ENCODE measurements at places on chromosomes 7 and 10.

GRCh38 chr7:19554581-19554980 lies 154.3 kb downstream of the POLR1F start:
- DNase-seq = no peak

DNA sequence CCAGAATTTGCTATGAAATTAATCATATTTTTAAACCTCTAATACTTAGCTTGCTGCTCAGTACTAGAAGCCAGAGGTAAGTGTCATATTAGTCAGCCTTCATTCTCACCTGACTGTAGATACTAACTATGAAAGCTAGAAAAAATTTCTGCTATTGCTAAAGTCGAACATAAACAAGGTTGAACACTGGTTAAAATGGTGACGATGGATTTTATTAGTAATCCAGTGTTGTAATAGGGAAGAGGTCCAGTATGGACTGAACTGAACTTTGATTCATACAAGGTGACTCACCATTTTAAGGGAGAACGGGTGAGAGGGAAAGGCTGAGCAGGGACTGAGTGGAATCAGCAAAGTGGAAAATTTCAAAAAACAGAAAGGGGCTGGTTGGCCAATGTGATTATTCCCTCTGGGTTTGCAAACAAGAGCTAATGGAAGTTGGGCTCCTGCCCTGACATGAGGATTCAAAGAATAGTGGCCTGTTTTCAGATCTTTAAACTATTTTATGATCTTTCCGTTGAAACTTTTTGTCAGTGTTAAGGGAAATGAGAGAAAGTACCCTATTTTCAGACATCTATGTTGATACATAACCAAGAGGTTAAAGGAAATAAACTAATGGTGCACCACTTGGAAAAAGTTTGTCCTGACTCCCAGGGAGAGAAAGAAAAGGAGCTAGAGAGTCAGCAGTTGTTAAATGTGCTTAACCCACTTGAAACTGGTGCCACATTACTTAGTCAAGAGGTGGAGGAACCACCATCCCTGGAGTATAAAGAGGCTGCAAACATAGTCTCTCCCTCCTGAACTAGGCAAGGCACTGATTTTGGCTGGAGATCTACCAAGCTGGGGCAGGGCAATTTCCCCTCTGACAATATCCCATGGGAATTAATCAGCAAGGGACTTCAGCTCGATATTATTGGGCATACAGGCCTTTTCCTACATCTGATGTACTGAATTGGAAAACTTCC lies 15.3 kb upstream of the AKR1C1 start:
- DNase-seq = no peak

DNA sequence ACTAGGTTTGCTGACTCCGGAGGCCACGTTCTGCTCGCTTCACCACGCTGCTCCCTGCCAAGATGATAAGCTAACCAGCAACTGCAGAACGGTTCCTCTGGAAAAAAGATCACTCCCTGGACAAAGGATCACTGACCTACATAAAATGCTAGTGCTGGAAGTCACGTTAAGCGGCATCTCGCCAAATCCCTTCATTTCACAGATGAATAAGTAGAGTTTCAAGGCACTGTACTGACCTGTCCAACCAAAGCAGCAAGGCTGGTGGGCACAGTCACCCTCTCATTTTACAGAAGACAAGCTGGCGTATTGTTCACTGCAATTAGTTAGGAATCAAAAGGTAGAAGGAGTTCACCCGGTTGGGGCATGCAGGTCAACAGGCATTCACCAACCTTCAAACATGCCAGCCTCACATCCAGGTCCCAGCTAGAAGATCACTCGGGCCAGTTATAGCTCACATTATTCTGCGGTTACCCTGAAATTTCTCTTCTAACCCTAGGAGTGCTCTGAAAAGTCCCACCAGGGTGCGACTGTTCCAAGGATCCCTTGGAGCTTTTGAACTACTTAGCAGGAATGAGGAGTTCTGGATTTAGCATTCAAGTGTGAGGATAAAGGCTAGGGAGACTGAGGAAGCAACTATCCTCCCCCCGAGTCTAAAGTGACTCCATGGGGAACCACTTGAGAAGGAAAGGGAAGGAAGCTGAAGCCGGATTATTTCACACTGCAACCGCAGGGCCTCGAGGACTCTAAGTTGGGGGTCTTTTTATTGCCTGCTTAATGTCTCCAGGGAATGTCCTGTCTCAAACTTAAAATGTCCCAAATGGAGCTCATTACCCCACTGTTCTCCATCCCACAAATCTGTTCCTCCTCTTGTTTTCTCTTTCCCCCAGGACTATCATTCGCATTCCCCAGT lies 32.8 kb downstream of the HIPK2 start:
- no peak for DNase-seq

DNA sequence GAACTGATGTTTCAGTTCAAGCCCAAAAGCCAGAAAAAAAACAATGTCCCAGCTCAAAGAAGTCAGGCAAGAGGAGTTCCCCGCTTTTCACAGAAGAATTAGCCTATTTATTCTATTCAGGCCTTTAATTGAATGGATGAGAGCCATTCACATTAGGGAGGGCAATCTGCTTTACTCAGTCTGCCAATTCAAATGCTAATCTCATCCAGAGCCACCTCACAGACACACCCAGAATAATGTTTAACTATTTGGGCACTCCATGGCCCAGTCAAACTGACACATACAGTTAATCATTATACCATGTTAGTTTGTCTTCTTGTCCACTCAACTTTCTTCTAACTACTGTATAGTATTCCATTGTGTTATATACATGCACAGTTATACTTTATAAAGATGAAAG lies 2.6 kb upstream of the NPSR1 start:
- DNase-seq = no peak

DNA sequence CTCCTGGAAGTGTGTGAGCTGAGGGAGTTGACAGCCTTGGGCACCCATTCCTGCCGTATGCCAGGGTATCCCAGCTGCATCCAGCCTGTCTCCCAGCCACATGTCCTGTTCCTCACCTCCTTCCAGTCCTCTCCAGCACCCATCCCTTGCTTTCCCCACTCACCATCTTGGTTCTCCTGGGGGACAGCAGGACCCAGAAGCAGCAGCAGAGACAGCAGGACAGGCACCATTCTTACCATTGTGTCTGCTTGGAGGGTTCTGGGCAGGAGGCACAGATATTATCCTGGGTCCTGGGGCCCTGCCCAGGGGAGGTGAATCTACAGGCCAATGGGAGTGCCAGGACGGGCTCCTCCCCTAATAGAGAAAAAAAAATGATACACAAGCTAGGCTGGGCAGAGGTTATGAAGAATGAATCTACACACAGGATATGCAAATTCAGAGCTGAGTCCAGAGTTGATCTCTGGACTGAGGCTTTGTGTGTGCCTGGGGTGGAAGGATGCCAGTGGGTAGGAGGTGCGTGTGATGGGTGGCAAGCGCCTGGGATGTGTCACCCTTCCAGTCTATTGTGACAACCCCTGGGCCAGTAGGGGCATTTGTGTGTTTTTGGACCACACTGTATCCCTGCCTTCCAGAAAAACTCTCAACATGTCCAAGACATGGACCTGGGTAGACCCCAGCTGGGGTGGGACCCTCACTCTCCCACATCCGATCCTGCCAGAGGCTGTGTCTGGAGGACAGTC lies at the start of gene AZGP1:
AZGP1 (minus strand) TSS at position 250 of the 740 bp plus-strand sequence; CDS start at position 239, 11 bp downstream.
- DNase-seq = no peak

DNA sequence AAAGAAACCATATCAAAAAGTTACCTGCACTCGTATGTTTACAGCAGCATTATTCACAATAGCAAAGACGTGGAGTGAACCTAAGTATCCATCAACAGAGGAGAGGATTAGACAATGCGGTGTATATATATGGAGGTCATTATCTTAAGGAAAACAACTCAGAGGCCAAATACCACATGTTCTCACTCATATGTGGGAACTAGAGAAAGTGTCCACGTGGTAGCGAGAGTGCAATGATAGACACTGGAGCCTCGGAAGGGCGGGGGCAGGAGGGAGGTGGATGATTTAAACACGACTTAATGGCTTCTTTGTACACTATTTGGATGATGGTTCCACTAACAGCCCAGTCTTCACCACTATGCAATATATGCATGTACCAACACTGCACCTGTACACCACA lies 40.1 kb upstream of the RNF32 start:
- no peak for DNase-seq

Data from T-helper 2 cell (primary cell).